ENCODE measurements at places on chromosomes 7 and 10.
A peak's percentile ranks its signal among the peaks of the same experiment; 100 is the strongest.

- no peak for DNase-seq
Observed at GRCh38 chr7:55073051-55073511, 54.3 kb downstream of the EGFR start.

GRCh38 chr10:50318129-50318528 is 66.8 kb upstream of the ASAH2 start:
- DNase-seq: no peak

DNA sequence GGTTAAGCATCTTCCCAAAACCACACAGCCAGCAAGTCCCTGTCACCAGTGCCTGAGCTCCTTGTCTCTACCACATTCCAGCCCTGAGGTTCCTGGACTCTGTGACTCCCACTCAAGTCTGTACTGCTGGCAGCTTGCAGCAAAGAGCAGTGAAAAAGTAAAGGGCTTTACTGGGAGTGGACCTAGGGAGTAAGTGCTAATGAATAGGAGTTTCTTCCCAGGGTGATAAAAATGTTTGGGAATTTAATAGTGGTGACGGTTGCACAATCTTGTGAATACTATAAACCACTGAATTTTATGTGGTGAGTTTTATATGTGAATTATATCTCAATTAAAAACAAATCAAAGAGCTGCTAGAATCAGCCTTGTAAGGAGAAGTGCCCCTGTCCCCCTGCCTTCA is 22.6 kb downstream of the HSPA12A start:
- DNase-seq: no peak

- no peak for DNase-seq
Observed at GRCh38 chr7:121504482-121504881, 108.4 kb upstream of the FAM3C start.

DNA sequence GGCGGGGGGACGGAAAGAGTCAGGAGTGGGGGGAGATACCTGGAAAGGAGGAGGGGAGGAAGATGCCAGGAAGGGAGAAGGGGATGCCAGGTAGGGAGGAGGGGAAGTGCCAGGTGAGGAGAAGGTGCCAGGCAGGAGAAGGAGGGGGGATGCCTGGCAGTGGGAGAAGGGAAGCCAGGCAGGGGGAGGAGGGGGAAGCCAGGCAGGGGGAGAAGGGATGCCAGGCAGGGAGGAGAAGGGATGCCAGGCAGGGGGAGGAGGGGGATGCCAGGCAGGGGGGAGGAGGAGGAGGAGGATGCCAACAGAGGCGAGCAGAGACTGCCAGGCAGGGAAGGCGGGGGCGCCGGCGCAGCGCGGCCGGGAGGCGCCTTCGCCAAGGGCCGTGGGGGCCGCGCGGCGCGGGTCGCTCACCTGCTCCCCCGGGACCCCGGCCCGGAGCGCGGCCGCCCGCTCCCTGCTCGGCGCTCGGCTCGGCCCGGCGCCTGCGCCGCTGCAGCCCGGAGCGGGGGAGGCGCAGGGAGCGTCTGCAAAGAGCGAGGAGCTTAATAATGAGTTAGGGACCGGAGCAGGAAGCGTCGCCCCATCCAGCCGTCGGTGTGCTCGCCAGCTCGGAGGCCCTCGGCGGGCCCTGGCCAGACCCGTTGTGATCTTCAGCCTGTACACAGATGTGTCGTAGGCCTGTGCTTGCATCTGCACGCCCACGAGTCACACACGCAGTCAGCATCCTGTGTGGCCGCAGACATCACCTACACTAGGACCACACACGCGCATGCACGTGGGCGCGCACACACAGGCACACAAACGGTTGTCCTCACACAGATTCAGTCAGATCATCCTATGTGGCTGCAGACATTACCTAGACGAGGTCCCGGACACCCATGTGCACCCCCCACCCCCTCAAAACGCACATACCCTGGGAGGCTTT is 28.4 kb upstream of the SMARCD3 start:
- peak; percentile 36 for DNase-seq

GRCh38 chr7:17965603-17966002 is 25.3 kb upstream of the SNX13 start:
- no peak for DNase-seq

GRCh38 chr10:48473704-48474103 is 131.2 kb downstream of the ARHGAP22 start:
- DNase-seq: no peak

DNA sequence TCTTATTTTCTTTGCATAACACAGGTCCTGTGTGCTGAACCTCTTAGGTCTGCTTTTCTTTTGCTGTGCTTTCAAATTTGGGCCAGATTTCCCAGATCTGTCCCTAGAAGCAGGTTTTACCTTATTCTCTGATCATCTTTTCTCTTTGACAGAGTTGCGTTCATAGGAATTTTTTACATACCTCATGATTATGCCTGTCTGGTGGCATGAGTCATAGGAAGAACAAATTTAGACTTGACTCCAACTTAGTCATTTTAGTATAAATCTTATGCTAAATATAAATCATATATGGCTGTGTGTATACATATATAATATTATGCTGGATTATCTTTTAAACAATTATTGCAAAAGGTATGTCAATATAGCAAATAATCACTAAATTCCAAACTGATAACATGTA is 1038.9 kb downstream of the GRM8 start:
- no peak for DNase-seq

DNA sequence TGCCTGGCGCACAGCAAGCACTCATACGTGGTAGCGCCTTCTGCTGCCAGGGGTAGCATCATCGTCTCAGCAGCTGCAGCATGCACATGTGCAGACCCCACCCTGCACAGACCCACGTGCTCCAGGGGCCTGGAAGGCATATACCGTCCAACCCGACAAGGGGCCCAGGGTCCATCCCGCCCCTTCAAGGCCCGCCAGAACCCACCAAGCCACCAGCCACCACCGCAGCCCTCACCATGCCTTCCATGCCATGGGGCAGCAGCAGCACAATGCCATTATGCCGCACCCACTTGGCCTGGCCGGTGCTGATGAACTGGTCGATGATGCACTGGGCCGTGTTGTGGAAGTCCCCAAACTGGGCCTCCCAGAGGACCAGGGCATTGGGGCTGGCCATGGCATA is 22.7 kb downstream of the OGDHL start:
- no peak for DNase-seq

DNA sequence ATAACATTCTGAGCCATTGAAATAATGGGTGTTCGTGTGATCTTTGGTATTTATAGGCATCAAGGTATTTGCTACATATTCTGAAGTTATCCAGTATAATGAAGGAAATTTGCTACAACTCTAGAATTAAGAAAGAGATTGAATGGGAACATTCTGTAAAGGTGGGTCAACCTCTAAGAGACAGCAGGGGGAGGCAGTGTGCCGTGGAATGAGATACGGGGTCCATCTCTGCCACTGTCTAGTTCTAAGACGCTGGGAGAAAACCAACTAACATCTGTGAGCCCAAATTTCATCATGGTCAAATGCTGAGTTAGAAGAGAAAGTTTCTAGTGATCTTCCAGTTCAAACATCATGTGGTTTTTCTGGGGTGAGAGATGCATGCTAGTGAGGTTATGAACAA is 368.9 kb downstream of the SORCS1 start:
- DNase-seq: no peak

DNA sequence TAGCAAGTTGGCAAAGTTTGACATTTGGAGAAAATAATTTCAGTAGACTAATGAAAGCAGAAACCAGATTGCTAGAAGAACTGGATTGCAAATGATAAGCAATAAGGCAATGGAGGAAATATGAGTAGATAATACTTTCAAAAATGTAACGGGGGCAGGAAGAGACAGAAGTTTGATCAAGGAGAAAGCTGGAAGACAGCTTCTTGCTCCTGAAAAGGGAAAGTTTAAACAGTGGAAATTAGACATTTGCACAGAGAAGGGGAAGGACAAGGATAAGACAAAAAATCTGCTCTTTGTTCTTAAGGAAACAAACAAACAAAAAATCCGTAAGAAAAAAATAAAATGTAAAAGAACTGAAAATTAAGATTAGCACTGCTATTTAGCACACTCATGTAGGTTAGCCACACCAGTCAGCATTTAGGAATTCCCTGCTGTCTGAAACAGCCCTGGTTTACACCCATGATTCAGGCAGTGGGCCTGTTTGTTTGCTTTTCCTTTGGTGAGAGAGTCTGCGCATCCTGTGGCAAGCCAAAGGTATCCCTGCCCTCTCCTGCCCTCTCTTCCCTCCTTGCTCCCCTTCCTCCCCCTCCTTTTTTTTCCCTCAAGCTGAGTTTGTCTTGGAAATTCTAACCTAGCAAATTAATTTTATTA is 104.3 kb upstream of the CAV2 start:
- no peak for DNase-seq

- DNase-seq: no peak
Observed at GRCh38 chr7:141074162-141074991, 513 bp downstream of the TMEM178B start.

DNA sequence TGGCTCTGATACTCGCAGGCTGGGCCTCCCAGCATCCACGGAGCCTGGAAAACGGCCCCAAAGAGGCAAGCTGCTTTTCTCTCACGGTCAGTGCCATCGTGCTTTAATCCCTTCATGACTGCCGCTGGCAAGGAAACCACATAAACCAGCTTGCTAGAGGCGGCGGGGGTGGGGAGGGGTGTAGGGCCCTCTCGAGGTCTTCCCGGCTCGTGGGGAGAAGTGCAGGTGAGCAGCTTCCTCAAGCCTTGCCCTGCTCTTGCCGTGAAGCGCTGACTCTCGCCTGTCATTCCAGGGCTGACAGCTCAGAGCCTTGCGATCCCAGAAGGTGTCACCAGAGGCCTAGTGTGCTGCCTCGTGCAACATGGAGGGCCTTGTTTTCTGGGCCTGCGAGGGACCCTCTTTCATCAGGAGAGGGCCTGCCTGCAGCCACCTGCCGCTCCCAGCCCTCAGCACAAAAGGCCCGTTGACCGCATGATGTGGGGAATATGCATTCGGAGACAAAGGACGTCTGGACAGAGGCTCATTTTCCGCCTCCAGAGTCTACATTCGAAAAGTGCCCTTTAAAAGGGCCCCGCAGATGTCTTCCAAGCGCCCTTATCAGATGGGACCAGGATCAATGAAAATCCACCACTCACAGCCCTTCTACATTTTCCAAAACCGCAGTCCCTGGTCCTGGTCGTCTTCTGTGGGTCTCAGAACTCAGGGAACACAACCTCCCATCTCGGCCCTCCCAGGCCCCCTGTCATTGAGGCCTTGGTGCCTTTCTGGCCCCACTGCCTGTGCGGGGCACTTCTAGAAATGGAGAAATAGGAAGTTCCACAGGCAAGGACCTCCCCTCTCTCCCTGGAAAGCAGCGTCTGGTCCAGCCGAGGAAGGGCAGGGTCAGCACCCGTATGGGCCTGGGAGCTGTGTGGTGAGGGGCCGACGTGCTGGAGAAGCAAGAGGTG is 58.7 kb downstream of the ZRANB1 start:
- no peak for DNase-seq

- DNase-seq: no peak
Observed at GRCh38 chr10:120977897-120978296, 126.7 kb downstream of the WDR11 start.

- DNase-seq: no peak
Observed at GRCh38 chr7:107678110-107678753, 17.6 kb downstream of the SLC26A4 start.

DNA sequence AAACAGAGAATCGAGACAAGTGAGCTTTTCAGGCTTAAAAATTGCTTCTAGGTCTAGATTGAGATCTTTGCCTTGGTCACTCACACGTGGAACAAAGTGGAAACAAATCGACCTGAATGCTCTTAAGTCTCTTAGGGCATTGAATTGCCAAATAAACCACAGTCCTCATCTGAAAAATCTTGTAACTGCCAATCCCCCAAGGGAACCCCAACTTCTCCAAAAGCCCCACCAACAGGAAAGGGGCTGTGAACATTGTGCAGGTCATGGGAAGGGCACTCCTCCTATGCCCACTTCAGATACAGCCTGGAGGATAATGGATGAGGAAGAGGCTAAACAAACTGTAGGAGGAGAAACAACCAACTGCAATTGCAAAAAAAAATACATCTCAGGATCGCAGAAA is 91.3 kb downstream of the DGKI start:
- no peak for DNase-seq

GRCh38 chr7:135238112-135238744 is 4.6 kb downstream of the STRA8 start:
- DNase-seq: no peak

DNA sequence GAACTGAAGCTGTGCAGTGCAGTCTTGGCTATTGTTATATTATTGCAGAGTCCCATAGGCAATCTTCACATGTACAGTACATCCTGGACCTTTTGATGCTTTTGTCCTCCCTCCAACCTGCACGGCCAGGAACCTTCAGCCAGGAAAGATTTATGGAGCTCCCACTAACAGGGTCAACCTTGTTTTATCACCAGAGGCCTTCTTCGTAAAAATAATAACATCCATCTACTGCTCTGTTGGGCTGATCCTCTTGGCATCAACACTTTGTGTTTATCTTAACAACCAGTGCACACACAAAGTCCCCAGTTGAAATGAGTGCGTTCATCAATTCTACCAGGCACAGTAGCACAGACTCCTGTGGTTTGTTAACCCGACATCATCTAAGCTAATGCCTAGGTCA is 72.4 kb downstream of the AGMO start:
- no peak for DNase-seq

- no peak for DNase-seq
Observed at GRCh38 chr7:116809636-116810266, 52.6 kb upstream of the CAPZA2 start.

- no peak for DNase-seq
Observed at GRCh38 chr7:119959811-119960210, 313.2 kb upstream of the KCND2 start.

DNA sequence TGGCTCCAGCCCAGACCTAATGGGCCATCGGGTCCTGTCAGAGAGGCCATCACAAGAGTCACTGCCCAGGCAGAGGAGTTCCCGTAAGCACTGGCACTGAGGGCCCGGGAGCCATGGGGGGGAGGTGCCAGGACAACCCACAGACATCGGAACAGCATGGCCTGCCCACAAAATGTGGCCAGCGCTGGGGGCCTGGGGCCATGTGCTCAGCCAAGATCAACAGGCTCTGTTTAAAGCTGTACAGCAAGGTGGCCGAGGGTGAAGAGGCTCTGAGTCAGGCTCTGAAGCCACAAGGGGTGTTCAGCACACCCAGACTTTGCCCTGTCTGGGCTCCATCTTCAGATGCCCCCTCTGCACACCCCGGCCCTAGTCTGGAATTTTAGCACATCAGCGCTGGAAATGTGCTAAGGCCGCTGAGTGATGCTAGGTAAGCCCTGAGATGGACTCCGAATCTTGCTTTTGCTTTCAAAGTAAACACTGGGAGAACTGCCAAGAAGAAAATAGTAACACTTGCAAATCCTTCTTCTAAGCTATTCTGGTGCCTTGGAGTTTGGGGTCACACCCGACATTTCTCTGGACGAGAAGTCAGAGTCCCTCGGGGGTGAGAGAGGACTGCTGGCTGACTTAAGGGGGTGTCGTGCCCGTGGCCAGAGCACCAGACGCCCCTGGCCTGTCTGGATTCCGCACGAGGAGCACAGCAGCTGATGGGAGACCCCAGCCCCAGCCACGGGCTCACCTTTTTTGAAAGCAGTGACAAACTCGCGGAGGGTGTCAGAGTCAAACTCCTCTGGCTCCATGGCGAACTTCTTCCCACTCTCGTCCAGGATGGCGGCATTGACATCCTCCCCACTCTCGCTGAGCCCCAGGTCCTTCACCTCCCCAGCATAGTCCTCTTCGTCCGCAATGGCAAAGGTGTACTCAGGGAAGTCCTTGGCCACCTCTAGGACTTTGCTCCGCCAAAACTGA is 23.6 kb downstream of the PDIA4 start:
- DNase-seq: no peak

- DNase-seq: no peak
Observed at GRCh38 chr10:87702260-87702972, 42.7 kb downstream of the PAPSS2 start.
